ENCODE measurements at places on chromosomes 1 and 21. TPM values are rescaled to one million over a fixed set of nuclear protein-coding genes. Genes with fewer than 3 reads are reported as not detected.

ADAMTS4 gene
- total RNA-seq, result 0.23 TPM

ITLN2 gene
- not detected for total RNA-seq

MTOR gene
- total RNA-seq, result 48.7 TPM

DNA sequence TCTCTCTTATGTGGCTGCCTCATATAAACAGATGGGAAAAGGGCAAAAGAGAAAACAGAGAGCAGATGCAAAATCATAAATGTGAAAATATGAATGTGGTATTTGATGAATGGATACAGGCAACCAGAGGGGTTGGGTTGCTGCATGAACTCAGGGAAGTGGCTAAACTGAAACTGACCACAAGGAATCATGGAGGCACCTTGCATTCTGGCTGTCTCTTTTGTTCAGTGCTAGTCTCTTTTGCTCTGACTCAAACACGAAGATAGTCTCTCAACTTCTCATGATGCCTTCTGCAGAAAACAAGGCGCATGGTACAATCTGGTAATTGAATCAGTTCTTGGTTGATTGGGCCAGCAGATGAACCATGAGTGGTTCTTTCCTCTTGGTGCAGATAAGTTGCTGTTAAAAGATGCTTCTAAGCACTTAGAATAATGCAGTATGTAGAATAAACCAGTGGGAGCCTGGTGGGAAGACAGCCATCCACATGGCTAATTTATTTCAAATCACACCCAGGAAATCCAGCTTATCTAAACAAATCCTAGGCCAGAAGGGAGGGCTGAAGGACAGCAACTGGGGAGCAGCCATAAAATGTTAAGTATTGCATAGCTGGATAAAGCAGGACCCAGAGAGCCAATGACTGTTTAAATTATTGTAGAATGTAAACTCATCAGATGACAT, 64.2 kb downstream of the HLX start:
- no peak overlapping the region for H3K4me3 ChIP-seq
- no peaks in the 10 kb centered on the region for H3K36me3 ChIP-seq
- no peak for DNase-seq
- H3K27ac ChIP-seq, result no peak overlapping the region

OR2L13 gene
- not detected for total RNA-seq

DNA sequence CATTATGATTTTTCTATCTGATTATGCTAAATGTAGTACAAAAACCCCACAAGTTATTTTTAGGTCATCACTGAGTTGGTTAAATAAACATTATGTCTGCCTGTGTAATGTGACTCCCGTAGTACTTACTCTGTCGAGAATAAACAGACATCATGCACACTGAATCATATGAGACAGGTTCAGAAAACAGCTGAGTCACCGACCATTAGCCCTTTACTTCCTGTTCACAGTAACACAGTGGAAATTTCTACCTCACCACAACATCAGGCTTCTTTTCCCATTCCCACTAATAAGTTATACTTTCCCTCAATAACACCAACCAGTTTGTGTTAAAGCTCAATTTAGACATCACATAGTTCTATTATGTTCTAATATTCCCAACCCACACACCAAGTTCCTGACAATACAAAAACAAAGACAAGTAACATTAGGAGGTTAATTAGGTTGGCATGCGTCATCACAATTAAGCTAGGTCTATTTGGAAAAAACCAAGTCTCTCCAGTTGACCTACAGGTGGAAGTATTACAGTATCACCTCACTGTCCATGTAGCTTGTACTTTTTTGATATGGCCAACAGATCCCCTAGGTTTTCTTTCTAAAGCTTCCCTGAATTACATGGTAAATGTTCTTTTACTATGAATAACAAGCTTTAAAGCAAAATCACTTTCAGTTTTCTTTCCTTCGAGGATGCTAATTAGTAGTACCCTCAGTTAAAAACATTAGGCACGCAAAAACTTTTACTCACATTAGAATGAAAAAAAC, 154.2 kb downstream of the EIF4G3 start:
- peak overlapping the region; percentile 63 for H3K4me3 ChIP-seq
- H3K4me1 ChIP-seq, result peaks cover 26% of the 10 kb centered on the region
- H3K27ac ChIP-seq, result peak overlapping the region; percentile 86
- no peaks in the 10 kb centered on the region for H3K27me3 ChIP-seq
- H3K36me3 ChIP-seq, result peaks cover 4% of the 10 kb centered on the region

DNA sequence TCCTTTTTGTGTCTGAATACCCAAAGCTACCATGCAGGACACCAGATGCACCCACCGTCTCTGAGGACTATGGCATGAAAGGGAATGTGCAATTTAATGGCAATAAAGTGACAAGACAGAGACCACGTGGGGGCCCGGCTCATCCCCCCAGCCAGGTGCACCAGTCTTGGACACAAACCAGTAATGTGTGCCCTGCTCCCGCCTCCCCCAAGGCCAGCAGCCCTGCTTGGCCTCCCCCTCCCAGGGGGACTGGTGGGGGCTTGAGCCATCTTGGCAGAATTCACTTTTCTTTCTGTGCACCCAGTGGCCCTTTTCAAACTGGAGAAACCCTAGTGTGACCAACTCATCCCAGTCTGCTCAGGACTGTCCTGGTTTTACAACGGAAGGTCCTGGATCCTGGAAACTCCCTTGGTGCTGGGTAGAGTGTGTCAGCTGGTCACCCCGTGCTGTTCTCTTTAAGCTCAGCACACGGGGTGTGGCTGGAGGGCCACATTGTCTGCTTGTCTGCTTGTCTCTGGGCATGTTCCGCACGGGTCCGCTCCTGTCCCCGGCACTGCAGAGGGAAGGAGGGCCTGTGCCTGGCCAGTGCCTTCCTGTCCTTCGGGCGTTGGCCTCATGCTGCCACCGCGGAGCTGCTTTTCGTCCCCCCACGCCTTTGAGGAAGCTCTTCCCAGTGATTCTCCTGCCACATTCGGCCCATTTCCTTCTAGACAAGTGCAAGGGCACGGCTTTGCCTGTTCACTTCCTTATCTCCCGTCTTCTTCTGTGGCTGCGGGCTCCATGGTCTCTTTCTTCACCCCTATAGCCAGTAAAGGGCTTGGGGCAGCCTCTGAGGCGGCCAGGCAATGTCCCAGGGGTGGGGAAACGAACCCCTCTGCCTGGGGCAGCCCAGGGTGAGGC, 45.8 kb upstream of the TTC34 start:
- no peak overlapping the region for H3K27ac ChIP-seq
- no peaks in the 10 kb centered on the region for H3K36me3 ChIP-seq
- peaks cover 2% of the 10 kb centered on the region for H3K27me3 ChIP-seq

- no peak overlapping the region for H3K4me3 ChIP-seq
- H3K36me3 ChIP-seq, result peaks cover 33% of the 10 kb centered on the region
- H3K27ac ChIP-seq, result no peak overlapping the region
- peaks cover 6% of the 10 kb centered on the region for H3K4me1 ChIP-seq
- H3K27me3 ChIP-seq, result no peaks in the 10 kb centered on the region
Observed at GRCh38 chr1:12032161-12032621, 12.9 kb downstream of the MIIP start.

DNA sequence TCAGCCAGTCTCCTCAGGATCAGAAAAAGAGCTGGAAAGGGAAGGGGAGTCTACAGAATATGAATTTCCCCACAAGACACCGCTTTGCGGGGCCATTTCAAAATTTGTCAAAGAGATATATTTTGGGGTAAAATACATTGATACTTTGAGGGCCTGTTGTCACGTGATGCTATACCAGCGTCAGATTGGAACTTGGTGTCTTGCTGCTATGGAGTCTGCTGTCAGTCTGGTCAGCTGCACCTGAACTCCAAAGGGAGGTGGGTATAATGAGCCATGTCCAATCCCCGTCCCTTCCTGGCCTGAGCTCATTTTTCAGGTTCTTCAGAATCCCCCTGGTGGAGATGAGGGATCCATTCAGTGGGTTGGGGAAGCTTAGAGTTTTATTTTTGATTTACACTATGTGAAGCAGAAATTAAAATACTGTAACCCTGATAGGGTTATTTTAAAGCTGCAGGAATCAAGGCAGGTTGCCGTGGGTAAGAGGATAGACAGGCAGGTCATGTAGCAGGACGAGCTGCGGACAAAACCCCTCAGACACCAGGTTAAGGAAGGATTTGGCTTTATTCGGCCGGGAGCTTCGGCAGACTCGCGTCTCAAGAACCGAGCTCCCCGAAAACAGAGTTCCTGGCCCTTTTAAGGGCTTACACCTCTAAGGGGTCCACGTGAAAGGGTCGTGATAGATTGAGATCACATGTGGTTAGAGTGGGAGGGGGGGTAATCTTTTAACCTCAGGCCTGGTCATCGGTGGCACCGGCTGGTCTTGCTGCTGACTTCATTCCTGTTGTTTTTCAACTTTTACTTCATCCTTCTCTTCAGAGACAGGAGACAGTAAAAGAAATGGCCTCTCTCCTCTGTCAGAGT, 2.2 kb upstream of the POFUT2 start:
- peaks cover 11% of the 10 kb centered on the region for H3K4me1 ChIP-seq
- no peak for DNase-seq
- peak overlapping the region; percentile 58 for H3K4me3 ChIP-seq
- peaks cover 12% of the 10 kb centered on the region for H3K27me3 ChIP-seq
- no peak overlapping the region for H3K27ac ChIP-seq

DNA sequence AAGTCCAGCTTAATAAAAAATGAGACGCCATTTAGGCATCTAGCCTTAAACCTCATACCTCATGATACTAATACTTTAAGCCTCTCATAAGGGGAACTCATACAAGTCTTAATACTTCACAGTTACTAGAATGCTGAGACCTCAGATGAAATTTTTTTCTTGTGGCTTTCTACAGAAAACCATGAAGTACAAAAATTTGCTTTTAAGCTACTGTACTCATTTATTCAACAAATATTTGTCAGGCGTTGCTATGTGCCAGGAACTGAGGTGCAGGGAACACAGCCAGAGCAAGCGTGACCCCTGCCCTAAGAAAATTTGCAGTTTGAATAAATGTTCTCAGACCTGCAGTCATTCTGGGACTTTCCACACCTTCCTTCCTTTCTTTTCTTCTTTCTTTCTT, 150.6 kb downstream of the MRPL39 start:
- H3K27ac ChIP-seq, result peak overlapping the region; percentile 81
- H3K36me3 ChIP-seq, result peaks cover 13% of the 10 kb centered on the region
- no peaks in the 10 kb centered on the region for H3K27me3 ChIP-seq
- peak overlapping the region; percentile 23 for H3K4me3 ChIP-seq
- H3K4me1 ChIP-seq, result peaks cover 69% of the 10 kb centered on the region

GRCh38 chr1:82948386-82948785, 1050.5 kb downstream of the TTLL7 start:
- no peaks in the 10 kb centered on the region for H3K36me3 ChIP-seq
- DNase-seq, result no peak
- H3K27ac ChIP-seq, result no peak overlapping the region
- H3K27me3 ChIP-seq, result no peaks in the 10 kb centered on the region
- H3K4me1 ChIP-seq, result no peaks in the 10 kb centered on the region

DNA sequence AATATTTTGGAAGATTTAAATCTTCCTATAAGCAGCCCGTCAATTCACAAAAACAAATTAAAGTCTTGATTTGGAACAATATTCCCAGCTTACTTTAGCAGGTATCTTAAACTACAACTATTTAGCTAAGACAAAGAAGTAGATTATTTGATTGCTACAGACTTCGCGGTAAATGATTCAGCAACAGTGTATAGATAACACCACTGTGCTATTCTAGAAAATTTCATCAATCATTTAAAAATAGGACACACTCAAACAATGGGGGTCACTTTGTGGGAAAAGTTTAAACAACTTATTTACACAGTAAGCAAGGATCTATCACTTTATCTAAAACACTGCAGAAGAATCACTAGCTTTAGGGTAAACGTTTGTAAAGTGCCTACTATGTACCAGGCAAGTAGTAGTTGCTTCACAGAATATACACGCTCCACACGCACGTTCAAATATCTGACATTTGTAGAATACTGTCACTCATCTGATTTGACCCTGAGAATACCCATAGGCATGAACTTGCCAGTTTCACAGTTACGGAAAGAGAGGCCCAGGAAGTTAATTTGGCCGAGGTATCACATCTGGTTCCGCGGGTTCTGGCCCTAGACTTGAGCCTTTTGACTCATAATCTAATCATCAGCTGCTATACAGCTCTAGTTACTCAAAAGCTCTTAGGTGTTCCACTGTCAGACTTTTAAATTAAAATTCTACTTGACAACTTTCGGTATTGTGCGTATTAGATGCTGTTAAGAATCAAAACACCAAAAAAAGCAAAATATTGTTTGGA, 876 bp downstream of the DENND2C start:
- peaks cover 39% of the 10 kb centered on the region for H3K27me3 ChIP-seq
- DNase-seq, result no peak
- no peak overlapping the region for H3K27ac ChIP-seq
- peaks cover 8% of the 10 kb centered on the region for H3K4me1 ChIP-seq
- H3K36me3 ChIP-seq, result no peaks in the 10 kb centered on the region

DNA sequence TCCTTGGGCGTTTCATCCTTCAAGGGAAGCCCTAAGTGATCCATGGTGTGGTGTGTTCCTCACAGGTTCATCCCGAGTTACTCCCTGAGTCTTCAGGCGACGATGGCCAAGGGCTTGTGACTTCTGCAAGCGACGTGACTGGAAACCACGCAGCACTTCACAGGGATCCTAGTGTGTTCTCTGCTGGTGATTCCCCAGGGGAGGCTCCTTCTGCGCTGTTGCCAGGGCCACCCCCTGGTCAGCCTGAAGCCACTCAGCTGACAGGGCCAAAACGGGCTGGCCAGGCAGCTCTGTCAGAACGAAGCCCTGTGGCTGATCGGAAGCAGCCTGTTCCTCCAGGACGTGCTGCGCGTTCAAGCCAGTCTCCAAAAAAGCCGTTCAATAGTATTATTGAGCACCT, 71.5 kb downstream of the VPS26C start:
- DNase-seq, result no peak
- peaks cover 6% of the 10 kb centered on the region for H3K4me1 ChIP-seq
- H3K27ac ChIP-seq, result no peak overlapping the region
- peaks cover 24% of the 10 kb centered on the region for H3K36me3 ChIP-seq

ATP5IF1 gene
- 132 TPM for total RNA-seq

GRCh38 chr1:67880056-67880601, 46.9 kb upstream of the GNG12 start:
- no peak overlapping the region for H3K27ac ChIP-seq
- no peak overlapping the region for H3K4me3 ChIP-seq
- no peak for DNase-seq
- H3K4me1 ChIP-seq, result no peaks in the 10 kb centered on the region

- H3K36me3 ChIP-seq, result peaks cover 4% of the 10 kb centered on the region
- no peak overlapping the region for H3K27ac ChIP-seq
- H3K4me3 ChIP-seq, result no peak overlapping the region
- peaks cover 29% of the 10 kb centered on the region for H3K4me1 ChIP-seq
Observed at GRCh38 chr1:66168467-66168887, 365.5 kb upstream of the SGIP1 start.

- H3K27ac ChIP-seq, result no peak overlapping the region
- peaks cover 13% of the 10 kb centered on the region for H3K36me3 ChIP-seq
- H3K4me1 ChIP-seq, result no peaks in the 10 kb centered on the region
- no peaks in the 10 kb centered on the region for H3K27me3 ChIP-seq
- no peak overlapping the region for H3K4me3 ChIP-seq
- DNase-seq, result no peak
Observed at GRCh38 chr1:183881387-183882131, 76.6 kb downstream of the RGL1 start.

Data from activated T-helper 1 cell treated with anti-CD3 and anti-CD28 coated beads, Interleukin-12 subunit alpha, Interleukin-12 subunit beta, Interleukin-2, Interleukin-4 antibody, amounts not matched to agents 30 ng/mL and 10 ng/mL and 1 ng/mL, durations not matched to agents 14 hours and 24 hours and 36 hours (primary cell).